ENCODE measurements at places on chromosomes 1 and 21.

- DNase-seq, result no peak
Observed at GRCh38 chr21:22900490-22900889, 1902.3 kb downstream of the NCAM2 start.

- no peak for DNase-seq
Observed at GRCh38 chr1:93108335-93108734, 29.3 kb downstream of the MTF2 start.

DNA sequence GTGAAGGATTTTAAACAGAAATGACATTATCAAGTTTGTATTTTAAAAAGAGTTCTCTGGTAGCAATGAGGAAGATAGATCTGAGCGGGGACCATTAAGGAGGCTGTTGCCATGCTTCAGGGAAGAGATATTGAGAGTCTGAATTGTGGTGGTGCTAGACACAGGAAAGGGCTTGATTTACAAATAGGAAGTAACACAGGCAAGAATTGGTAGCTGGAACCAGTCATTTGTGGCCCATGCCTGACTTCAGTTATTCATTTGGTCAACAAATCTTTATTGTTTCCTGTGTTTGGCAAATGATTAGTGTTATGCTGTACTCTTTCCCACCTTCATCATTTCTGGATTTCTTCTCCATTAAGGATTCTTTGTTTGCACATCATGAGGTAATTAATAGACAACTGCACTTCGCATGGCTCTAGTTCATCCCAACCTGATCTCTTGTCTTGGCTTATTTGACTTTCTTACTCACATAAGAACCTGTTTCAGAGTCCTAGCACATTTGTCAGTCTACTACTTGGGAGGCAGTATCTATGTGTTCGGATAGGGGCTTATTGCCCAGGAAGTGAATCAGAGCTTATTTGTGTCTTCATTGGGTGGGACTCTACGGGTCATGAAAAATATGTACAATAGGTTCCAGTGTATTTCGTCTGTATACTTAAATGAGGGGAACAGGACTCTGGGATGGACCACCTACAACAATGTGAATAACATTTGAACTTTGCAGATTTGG lies 32.3 kb downstream of the EEIG2 start:
- DNase-seq, result no peak

DNA sequence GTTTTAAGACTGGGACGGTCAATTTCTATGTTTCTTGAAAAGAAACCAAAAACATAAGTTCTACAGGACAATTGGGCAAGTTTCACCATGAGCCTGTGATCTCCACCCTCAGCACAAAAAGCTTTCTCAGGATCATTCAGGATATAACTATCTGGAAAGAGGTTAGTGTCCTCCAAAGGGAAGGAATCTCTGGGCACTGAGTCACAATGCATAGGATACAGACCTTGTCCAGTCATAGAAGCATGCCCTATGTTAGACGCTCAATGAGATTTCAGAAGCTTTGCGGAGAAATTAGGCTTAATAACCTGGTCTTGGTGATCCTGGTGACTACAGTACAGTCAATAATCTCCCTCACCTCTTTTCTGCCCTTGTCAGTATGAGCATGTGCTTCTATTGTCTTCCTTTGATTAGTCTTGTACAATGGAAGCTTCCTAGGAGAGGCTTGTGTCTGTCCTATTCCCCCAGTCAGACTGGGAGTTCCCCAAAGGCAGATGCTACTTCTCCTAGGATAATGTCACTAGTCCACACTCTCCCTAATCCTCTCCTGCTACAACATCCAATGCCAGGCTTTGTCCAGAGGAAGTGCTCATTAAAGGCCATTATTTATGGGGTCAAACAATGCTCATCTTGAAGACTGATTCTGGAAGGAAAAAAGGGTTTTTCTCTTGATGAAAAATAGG lies 97.4 kb downstream of the KCNH1 start:
- peak; percentile 3 for DNase-seq

DNA sequence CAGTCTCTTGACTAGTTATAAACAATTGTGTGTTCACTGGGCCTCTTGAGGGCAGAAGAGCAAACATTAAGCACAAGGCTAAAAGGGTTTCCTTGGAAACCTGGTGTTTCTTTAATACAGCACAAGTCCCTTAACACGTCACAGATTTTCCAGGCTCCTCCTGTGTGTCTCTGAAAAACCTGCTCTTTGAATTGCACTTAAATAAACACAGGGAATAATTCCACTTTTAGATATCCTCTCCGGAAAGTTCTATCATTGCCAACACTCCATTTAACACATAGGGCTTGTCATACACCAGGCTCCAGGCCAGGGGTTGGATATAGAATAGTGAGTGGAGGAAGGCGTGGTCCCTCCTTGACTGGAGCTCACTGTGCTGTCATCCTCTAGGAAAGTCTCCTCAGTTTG lies 442.6 kb downstream of the DSCAM start:
- no peak for DNase-seq

DNA sequence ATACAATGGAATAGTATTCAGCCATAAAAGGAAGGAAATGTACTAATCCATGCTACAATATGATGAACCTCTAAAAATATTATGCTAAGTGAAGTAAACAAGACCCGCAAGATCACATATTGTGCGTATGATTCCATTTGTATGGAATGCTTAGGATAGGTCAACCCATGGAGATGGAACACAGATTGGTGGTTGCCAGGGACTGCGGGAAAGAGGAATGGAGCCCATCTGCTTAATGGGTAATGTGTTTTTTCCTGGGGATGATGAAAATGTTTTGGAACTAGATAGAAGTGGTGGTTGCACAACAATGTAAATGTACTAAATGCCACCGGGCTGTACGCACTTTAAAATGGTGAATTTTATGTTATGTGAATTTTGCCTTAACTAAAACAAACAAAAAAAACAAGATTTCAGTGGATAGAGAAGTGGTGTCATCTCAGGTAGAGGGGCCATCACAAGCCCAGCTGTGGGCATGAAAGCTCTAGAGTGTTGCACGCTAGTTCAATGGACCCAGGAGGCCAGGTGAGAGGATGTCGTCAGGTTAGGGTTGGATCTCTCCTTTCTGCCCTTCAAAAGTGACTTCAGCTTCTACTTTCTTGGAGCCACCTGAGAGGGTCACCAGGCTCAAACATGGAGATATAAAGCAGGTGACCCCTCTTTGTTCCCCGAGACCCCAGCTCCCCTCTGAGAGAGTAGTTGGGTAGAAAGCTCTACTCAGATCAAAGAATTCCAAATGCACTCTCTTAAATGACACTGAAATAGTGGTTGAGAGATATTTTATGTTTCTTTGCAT lies 2.5 kb downstream of the C1orf115 start:
- peak; percentile 21 for DNase-seq

- DNase-seq, result peak; percentile 68
Observed at GRCh38 chr1:205709059-205709398, 28.7 kb upstream of the SLC45A3 start.

DNA sequence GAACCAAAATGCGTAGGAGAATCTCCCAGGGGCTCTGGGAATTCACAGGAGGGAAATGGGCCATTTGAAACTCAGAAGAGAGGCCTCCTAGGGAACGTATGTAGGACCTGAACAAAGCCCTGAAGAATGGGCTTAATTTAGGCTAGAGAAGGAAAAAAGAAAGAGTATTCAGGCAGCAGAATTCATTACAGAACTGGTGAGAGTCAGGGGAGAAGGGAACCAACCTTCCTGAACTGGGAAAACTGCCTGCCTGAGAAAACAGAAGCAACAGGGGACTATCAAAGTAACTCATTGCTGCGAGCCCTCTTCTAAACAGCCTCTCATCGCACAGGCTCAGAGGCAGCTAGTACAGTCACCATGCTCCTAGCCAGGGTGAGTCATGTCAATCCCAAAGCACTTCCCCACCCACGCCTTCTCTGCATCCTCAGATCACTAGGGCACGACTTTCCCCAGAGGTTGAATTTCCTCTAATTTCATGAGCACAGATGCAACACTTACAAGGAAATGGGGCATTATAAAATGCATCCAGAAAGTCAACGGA lies 98.1 kb downstream of the ADSS2 start:
- DNase-seq, result peak; percentile 92

- DNase-seq, result peak; percentile 76
Observed at GRCh38 chr1:181038399-181038873, 4.7 kb downstream of the MR1 start.

GRCh38 chr1:182965861-182966260 lies 12.9 kb upstream of the SHCBP1L start:
- no peak for DNase-seq

Measured in fibroblast of upper back skin (primary cell).